ENCODE measurements at places on chromosomes 11 and 22. TPM values are rescaled to one million over a fixed set of nuclear protein-coding genes. Genes with fewer than 3 reads are reported as not detected.
A peak's percentile ranks its signal among the peaks of the same experiment; 100 is the strongest.

Gene RHBDD3
- total RNA-seq = 32.4 TPM

DNA sequence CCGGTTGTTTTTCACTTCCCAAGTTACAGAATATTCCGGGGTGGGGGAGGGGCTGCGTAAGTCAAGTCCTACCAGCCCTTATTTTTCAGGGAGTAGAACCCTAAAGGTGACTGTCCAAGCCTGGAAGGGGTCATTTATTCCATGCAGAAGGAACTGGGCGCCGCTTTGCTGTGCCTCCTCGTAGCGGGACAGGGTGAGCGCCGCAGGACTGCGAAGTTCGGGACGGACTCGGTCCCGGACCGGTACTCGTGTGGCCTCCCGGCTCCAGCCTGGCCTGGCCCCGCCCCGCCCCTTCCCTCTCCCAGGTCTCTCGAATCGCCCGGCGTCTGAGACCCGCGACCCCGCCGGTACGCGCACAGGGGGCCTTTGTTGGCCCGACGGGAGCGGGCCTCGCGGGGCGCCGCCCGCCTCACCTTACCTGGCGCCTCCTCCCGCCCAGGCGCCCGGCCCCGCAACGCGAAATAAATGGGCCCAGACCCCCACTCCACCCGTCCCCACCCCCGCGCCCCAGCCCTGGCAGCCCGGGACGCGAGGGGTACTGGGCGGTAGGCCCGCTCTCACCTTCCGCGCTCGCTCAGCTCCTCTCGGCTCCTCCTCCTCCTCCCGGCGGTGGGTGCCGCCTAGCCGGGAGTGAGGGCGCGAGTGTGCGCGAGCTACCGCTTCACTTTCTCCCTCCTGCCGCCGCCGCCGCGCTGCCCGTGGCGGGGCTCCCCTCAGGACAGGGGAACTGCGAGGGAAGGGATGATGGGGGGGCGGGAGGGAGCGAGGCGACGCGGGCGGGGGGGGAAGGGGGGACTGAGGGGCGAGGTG lies 698 bp downstream of the PAK1 start:
- peak; percentile 57 for ATAC-seq

- no peak for ATAC-seq
These were observed 123.0 kb downstream of the TRIM44 start for GRCh38 chr11:35785287-35786167.

GRCh38 chr11:114183044-114183511 lies 113.1 kb upstream of the NNMT start:
- ATAC-seq = peak; percentile 71

GRCh38 chr11:123063826-123064657 lies 2.1 kb upstream of the HSPA8 start:
- ATAC-seq = no peak

Gene A4GALT
- total RNA-seq = 5.2 TPM

DNA sequence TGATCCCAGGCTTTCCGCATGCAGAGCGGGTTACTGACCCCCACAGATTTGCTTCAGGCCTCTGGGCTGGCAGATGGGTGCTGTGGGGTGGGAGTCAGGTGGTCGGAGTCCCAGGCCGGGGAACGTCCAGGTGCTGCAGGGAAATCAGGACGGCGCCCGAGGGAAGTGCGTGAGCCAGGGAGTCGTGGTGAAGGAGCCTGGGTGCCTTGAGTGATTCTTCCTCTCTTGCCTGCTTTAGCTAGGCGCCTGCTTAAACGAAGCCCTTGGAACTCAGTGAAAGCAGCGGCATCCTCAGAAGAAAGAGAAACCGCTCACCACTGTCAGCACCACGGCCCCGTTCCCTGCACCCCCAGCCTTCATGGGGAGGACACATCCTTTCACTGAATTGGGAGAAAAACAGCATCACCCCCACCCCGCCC lies 455.6 kb downstream of the BRD1 start:
- peak; percentile 1 for ATAC-seq

DNA sequence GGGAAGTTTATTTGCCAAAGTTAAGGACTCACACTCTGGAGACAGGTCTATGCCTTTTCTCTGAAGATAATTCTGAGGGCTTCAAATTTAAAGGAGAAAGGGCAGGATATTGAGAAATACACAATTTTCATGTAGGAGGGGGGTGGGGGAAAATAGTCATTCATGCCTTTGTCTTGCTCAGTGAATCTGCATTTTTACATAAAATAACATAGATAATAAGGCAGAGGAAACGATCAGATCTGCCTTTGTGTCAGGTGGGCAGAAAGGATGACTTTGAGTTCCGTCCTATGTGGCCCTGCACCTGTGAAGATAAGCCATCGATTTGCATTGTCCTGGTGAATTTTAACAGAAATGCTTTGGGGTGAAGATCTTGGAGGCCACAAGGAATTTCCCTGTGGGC lies 76.8 kb downstream of the SC5D start:
- no peak for ATAC-seq

GRCh38 chr11:70225681-70226177 lies 22.6 kb downstream of the FADD start:
- ATAC-seq = no peak

GRCh38 chr22:18096823-18097222 lies 13.8 kb upstream of the TUBA8 start:
- no peak for ATAC-seq

Gene FKBP2
- total RNA-seq = 63.9 TPM

Gene TAF10
- 81.8 TPM for total RNA-seq

Gene CCDC86
- 38.1 TPM for total RNA-seq
